ENCODE measurements at places on chromosomes 5 and 9.

DNA sequence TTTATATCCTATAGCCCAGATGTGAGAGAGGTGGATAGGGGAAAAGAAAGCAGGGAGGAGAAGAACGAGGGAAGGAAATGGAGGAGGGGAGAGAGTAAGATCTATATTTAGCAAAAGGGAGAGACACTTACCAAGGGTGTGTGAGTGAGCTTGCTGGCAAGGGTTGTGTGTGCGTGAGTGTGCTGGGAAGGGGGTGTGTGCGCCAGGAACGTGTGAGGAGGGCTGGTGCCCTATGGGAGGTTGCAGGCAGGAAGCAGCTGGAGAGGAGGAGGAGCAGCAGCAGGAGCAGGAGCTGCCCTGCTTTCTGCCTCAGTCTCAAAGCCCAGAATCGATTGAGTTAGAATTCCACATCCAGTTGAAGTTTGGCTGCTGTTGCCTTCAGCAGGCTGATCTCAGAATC is 148.3 kb upstream of the RUSC2 start:
- no peak for DNase-seq

- no peak for DNase-seq
These were observed 196.4 kb downstream of the TRPM3 start for GRCh38 chr9:70924895-70925547.

GRCh38 chr5:172078726-172079345 is 72.4 kb upstream of the FBXW11 start:
- DNase-seq, result no peak

DNA sequence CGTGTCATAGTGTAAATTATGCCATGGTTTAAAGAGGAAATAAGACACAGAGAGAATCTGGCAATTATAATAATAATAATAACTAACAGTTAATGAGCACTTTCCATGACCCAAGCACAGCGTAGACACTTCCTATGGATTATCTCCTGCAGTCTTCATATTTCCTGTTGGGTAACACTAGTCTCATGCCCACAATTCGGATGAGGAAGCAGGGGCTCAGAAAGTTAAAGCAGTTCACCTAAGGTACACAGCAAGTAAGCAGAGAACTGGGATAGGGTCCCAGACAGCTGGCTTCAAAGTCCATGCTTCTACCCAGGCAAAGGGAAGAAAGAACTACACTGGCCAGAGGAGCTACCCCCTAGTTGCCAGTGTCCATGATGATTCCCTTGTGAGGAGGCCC is 27.9 kb upstream of the TGFBI start:
- DNase-seq, result no peak

GRCh38 chr9:88828018-88828417 is 163.2 kb upstream of the S1PR3 start:
- no peak for DNase-seq

DNA sequence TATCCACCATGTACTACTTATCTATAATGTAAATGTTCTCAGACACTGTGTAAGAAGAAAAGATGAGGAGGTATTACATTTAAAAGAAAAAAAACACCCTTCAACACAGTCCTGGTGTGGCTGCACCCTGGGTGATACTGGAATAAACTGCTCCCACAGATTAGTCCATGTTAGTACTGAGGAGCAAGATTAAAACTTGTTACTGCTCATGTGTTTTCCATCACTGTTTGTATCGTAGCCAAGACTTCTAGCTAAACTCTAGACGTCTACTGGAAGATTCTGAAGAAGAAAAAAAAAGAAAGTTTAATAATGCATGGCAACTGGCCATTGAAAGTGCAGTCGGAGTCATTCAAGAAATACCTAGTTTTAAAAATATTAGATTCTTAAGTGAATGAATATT is at the start of gene ASPN:
TSS of gene ASPN (minus strand) at position 178 of the 400 bp plus-strand sequence.
- no peak for DNase-seq

DNA sequence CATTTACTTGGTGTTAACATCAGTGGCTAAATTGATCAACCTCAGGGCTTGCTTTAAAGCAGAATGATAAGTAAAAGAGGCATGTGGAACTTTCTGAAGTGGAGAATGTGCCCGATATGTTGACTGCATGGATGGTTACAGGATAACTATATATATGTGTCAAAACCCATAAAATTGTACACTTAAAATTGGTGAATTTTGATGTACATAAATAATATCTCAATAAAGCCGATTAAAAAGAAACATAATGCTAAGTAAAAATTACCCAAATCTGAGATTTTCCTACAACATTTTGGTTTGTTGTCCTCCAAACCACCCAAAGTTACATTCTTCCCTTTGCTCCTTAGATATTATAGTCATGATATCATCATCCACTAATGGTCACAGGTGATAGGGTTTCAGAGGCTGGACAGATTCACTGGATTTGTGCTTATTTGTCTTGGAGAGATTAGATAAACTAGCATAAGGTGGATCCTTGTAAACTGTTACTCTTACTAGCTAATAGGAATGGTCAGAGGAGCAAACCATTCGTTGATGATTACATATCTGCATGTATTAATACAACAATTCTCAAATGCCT is 119.7 kb upstream of the RPS23 start:
- DNase-seq, result no peak

DNA sequence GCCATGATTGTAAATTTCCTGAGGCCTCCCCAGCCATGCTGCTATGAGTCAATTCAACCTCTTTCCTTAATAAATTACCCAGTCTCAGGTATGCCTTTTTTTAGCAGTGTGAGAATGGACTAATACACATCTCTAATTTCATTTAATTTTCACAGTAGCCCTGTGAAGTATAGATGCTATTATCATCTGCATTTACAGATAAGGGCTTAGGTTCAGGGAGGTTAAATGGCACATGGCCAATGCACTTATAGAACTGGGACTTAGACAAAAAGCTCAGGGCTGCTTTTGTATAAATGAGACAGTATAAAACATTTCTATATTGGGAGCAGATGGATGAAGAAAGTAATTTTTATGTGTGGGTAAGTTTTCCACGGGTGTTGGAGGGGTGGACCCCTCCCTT is 62.9 kb upstream of the PANK3 start:
- DNase-seq, result no peak

DNA sequence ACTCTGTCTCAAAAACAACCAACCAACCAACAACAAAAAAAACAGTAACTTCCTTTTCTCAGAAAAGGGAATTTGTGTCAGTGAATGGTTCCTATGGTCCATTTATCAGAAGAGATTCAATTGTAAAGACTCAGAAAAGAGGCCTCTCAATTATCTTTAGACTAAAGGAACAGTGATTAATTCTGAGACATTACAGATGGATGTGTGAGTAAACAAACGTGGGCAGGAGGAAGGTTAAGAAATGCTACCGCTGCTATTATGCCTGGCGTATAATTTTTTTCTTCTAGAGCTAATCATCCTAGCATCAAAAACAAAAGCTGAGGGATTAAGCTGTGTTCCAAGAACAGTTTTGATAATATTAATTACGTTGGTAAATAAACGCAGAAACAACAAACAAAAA is 52.9 kb upstream of the JMY start:
- DNase-seq, result no peak
